ENCODE measurements at places on chromosomes 11 and 22. TPM values are rescaled to one million over a fixed set of nuclear protein-coding genes. Genes with fewer than 3 reads are reported as not detected.

The CSNK2A3 gene
- 1.5 TPM for total RNA-seq

The CEP126 gene
- total RNA-seq, result 2.7 TPM

The CFAP300 gene
- not detected for total RNA-seq

The TST gene
- total RNA-seq, result 13.3 TPM

The KRTAP5-9 gene
- total RNA-seq, result not detected

The IGSF9B gene
- 11.2 TPM for total RNA-seq

The ELMOD1 gene
- not detected for total RNA-seq

The VSIG2 gene
- 1.5 TPM for total RNA-seq

The BID gene
- total RNA-seq, result 46.5 TPM

The TP53AIP1 gene
- not detected for total RNA-seq

The SEC14L2 gene
- total RNA-seq, result 2.4 TPM

The TRAF6 gene
- 24.8 TPM for total RNA-seq

The ARHGEF12 gene
- total RNA-seq, result 95.8 TPM

The OR52I1 gene
- total RNA-seq, result not detected

The C22orf31 gene
- not detected for total RNA-seq

The LIF gene
- 3.1 TPM for total RNA-seq

The TIRAP gene
- total RNA-seq, result 18.5 TPM

The KRTAP5-10 gene
- total RNA-seq, result not detected

The PATE2 gene
- total RNA-seq, result not detected

The HTR3A gene
- 0.82 TPM for total RNA-seq

The NRXN2 gene
- 6.1 TPM for total RNA-seq

The MAPK1 gene
- 97.2 TPM for total RNA-seq

The CNGA4 gene
- 0.23 TPM for total RNA-seq

The PTGDR2 gene
- 0.47 TPM for total RNA-seq

The MMP1 gene
- total RNA-seq, result 2.0 TPM

The OR1S1 gene
- not detected for total RNA-seq

The RIBC2 gene
- 0.38 TPM for total RNA-seq

The HEPHL1 gene
- total RNA-seq, result not detected

The GPR83 gene
- total RNA-seq, result 0.11 TPM

The NEAT1 gene
- total RNA-seq, result 950 TPM

The FDXACB1 gene
- total RNA-seq, result 3.7 TPM

The GP1BB gene
- 25.4 TPM for total RNA-seq

The ACR gene
- total RNA-seq, result 2.2 TPM

The FAT3 gene
- 0.26 TPM for total RNA-seq

The APOA1 gene
- total RNA-seq, result 1.1 TPM

The KIRREL3 gene
- 4.4 TPM for total RNA-seq

The SLC43A3 gene
- total RNA-seq, result 51.3 TPM

The HSPB2 gene
- total RNA-seq, result not detected

The UPK3A gene
- total RNA-seq, result not detected

The IRF7 gene
- total RNA-seq, result 81.4 TPM

The DKK3 gene
- 43.5 TPM for total RNA-seq

The LMO2 gene
- total RNA-seq, result 46.6 TPM

The EHF gene
- total RNA-seq, result 0.85 TPM

The FAM180B gene
- not detected for total RNA-seq

The PLEKHA7 gene
- 7.6 TPM for total RNA-seq

The CREB3L1 gene
- 5.0 TPM for total RNA-seq

The PRR33 gene
- not detected for total RNA-seq

The GRK3 gene
- 50.5 TPM for total RNA-seq

The C11orf87 gene
- total RNA-seq, result 0.09 TPM

The SPA17 gene
- 1.1 TPM for total RNA-seq

The SLC37A2 gene
- 44.2 TPM for total RNA-seq

The FOLH1 gene
- total RNA-seq, result 14.0 TPM

The ZNRD2 gene
- total RNA-seq, result 42.5 TPM

The CCDC82 gene
- 58.4 TPM for total RNA-seq

The MYBPC3 gene
- total RNA-seq, result 1.5 TPM

The RASD2 gene
- total RNA-seq, result not detected

Data from spleen (tissue), 13 donors.